AG04450 (cell line): ENCODE measurements at places on chromosomes 5 and 9.

- no peak for DNase-seq
These were observed 36.8 kb downstream of the UGT3A2 start for GRCh38 chr5:36029914-36030313.

GRCh38 chr5:654071-654778 is 38.9 kb downstream of the TPPP start:
- no peak for DNase-seq

- no peak for DNase-seq
These were observed 61.1 kb downstream of the TMOD1 start for GRCh38 chr9:97562542-97562941.

DNA sequence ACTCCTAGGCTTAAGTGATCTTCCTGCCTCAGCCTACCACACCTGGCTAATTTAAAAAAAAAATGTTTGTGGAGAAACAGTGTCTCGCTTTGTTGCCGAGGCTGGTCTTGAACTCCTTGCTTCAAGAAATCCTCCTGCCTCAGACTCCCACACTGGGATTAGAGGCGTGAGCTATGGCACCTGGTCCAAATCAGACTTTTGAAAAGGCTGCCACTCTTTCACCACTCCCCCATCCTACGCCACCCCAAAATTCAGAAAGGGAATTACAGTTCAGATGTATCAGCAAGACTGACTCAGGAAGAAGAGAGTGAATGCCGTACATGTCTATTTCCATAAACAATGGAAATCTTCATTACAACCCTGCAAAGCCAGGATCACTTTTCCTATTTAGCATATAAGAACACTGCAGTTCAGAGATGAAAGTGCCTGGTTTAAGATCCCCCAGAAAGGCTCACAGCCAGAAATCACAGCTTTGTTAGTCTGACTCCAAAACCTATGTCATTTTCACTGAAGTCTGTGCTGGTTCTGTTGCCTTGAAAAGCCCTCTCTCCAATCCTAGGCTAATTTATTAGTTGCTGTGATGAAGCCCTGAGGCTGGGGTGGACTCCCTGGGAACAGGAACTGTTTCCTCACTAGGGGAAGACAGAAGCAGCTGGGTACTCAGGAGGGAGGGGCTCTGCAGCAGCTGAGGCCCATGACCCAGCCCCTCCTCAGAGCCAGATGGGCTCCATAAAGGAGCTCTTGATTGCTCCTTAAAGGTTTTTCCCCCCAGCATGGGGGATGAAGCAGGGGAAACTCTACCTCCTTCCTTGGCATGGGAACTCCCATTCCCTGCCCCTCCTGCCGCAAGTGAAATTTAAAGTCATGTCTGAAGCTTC is 3.1 kb downstream of the FBLL1 start:
- DNase-seq: no peak

DNA sequence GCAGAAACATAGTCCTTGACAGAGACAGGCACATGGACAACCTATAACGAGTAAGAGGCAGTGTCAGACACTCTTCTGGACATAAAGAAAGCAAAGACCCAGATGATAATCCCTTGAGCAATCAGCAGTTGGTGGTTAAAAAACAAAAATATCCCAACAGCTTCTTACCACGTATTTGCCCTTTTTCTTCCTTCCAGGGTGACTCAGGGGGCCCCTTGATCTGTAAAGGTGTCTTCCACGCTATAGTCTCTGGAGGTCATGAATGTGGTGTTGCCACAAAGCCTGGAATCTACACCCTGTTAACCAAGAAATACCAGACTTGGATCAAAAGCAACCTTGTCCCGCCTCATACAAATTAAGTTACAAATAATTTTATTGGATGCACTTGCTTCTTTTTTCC is 9.5 kb downstream of the GZMK start:
- no peak for DNase-seq

DNA sequence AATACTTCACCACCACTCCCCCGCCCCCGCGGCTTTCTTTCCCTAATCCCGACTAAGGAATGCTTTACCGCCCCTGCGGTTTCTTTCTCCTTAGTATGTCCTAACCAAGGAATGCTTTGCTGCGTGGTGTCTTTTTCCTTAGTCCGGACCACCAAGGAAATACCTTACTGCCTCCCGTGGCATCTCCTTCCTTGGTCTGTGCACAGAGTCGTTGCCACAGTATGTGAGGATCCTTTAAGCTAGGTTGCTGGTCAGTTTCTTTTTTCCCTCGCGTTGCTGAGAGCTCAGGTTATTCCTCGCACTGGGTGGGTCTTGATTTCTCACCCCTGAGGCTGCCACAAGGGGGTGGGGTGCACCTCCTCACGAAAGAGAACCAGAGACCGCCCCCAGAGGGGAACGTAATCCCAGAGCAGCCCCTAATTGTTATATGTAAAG is 309.4 kb downstream of the NR3C1 start:
- no peak for DNase-seq

DNA sequence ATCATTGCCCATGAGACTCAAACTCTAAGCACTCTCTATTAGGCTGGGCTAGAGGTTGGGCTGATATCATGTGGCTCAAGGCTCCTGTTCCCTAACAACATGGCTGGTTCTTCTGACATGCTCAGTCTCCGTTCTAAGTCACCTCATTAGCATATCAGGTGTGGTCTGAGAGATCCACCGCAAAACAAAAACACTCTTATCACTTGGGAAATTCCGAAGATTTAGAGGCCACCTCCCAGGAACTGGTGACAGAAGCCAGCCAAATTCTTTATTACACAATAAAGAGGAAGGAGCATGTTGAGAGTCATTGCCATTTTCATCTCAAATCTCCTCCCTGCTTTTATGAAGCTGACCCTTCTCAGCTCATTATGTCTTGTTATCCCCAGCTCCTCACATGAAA is 107.6 kb downstream of the MSX2 start:
- no peak for DNase-seq

DNA sequence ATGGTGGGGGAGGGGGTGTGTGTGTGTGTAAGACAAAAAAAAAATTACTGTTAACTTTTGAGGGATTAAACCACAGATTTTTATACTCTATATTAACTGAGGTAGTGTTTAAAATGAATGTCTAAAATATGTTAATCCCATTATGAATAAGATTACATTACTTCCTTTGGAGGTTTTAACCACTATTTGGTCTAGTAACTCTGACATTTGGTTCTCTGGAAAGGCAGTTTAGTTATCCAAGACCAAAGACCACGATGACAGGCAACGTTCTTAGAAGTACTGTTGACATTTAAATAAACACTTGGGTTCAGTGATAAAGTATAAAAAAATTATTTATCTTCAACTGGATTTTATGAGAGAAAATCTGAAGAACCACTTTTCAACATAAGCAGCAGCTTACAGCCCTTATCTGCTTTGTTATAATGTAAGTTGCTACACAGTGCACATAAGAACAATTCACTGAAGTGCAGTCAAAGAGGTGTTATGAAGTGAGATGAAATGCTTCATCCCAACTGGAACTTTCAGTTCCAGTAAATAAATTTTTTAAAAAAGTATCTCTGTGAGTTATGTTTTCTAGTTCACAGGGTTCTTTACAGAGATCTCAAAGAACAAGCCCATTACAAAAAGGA is 94.5 kb downstream of the OSMR start:
- DNase-seq: no peak

- DNase-seq: no peak
These were observed 188.4 kb downstream of the GLIS3 start for GRCh38 chr9:4111233-4112008.

- DNase-seq: no peak
These were observed 28.5 kb upstream of the PHF24 start for GRCh38 chr9:34929506-34930102.

DNA sequence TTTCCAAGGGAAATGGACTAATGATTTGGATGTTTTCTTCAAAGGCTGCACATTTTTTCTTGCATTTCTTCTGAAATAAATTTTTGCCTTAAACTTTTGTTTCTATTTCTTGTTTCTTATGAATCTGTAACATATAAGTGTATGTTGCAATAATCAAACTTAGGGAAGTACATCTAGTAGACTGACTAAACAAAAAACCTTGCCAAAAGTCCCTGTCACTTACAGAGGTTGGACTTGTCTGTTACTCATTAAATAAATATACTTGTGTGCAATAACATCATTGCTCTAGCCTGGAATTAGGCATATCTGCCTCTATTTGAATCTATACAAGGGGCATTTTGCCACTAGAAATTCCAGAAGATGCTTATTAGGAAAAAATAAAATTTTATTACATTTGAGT is 56.6 kb downstream of the C6 start:
- DNase-seq: peak; percentile 16

GRCh38 chr9:113734826-113735225 is 141.3 kb upstream of the ZNF618 start:
- no peak for DNase-seq

DNA sequence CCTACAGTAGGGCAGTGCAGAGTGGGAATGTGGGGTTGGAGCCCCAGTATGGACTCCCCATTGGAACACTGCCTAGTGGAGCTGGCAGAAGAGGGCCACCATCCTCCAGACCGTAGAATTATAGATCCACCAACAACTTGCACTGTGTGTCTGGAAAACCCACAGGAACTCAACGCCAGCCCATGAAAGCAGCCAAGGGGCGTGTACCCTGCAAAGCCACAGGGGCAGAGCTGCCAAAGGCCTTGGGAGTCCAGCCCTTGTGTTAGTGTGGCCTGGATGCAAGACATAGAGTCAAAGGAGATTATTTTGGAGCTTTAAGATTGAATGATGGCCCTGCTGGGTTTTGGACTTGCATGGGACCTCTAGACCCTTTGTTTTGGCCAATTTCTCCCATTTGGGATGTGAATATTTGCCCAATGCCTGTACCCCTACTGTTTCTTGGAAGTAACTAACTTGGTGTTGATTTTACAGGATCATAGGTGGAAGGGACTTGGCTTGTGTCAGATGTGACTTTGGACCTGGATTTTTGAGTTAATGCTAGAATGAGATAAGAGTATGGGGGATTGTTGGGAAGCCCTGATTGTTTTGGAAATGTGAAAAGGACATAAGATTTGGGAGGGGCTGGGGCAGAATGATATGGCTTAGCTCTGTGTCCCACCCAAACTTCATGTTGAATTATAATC is 266.8 kb downstream of the SEMA5A start:
- no peak for DNase-seq

DNA sequence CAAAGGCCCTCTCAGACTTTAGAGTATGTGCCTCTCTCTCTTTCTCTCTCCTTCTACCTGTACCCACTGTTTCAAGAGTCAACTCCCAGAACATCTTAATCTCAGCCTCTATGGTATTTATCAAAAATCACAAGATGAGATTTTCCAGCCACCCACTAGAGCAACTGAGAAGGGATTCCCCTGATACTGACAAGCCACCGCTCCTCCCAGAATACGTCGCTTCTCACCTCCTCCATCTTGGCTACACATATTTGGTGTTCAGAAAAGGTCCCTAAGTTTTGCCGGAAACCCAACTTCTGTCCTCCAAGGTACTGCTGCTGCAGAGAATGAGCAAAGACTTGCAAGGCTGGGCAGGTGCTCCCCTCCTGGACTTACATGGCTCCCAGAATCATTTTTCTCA is 6.1 kb downstream of the GARIN3 start:
- no peak for DNase-seq

GRCh38 chr9:5455181-5455580 is 4.8 kb downstream of the CD274 start:
- no peak for DNase-seq

DNA sequence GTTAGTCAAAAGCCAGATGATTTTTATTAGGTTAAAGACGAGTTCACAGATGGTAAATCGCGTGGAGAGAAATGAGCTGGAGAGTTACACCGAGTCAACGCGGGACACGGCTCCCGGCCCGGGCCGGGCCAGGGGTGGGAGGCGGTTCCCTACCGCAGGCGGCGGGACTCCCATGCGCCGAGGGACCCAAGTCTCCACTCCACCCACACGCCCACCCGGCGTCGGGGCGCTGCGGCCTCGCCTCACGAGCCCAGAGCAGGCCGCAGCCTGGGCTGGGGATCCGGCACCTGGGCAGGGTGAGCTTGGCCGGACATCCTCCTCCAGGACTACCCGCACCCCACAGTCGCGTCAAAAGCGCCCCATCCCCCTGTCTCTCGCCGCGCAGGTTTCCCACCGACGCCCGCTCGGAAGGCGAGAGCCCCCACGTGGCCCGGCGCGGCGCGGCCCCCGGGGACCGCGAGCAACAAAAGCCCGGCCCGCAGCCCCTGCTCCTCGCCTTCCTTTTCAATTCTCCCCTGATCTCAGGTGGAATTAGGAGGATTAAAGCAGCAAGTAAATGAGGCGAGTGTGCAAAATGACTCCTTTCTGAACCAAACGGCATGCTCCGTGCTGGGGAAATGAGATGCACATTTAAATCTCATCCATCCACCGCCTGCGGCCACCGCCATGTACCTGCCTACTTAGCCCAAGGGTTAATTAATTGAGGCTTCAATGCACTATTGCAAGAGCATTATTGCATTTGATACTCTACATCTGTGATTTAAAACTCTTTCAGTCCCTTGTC is 196.5 kb upstream of the TBCA start:
- DNase-seq: no peak

DNA sequence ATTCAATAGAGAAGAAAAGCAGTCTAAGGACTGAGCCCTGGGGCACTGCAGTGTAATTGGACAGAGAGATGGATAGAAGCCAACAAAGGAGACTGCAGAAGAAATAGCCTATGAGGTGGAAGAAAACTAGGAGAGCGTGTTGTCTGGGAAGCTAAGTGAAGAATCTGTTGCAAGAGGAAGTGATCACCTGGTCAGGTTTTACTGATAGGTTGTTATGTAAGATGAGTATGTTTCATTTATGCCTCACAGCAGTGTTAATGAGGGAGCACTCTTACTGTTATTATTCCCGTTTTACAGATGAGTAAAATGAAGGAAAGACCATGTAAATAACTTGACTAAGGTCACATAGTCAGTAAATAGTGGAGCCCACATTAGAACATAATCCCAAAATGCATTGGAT is 80.0 kb upstream of the GRHPR start:
- no peak for DNase-seq

DNA sequence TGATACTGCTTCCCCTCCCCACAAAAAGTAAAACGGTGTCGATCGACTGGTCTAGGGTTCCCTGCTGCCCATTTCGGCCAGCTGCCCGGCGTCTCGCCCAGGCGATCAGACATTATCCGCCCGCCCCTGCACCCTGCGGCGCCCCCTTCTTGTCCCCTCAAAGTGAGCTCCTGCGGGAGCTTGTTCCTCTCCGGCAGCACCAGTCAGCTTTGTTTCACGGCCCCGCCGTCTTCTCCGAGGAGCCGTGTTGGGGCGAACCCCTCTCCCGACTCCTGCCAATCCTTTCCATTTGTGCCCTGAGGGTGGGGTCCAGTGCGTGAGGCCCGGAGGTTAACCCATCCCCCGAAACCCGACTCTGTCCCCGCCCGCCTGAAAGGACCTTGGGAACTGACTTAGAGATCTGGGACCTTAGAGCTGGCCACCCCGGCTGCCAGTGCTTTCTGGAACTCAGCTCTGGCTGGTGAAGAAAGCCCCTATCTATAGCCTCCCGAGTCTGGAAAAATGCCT is 518 bp downstream of the UBE2B start:
- DNase-seq: no peak

DNA sequence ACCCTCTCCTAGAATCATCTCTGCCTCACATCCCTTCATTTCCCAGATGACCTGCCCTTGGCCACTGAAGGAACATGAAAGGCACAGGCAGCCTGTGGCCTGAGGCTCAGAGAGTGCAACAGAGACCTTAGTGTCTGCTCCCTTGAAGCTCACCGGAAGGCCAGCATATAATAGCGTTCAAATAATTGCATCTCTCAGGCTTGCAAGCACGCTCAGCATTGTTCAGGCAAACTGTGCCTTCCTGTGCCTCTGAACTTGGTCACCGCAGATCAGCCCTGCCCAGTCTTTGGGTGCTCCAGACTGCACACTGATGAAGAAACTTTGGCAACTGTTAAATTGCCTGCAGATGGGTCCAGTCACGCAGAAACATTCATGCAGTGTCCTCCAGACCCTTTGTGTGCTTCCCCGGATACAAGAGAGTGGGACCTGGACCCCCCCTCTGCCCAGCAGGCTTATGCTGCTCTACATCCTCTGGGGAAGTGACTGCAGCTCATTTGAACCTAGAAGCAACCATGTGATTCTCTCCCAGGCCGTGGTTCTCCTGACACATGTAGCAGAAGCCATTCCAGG is 216.0 kb upstream of the ANKRD55 start:
- no peak for DNase-seq
